ENCODE measurements at places on chromosomes 7 and 10.

GRCh38 chr7:46539892-46540483 lies 618.9 kb upstream of the IGFBP3 start:
- DNase-seq, result no peak

- DNase-seq, result no peak
Measured at GRCh38 chr10:109958059-109958458, 34.7 kb upstream of the XPNPEP1 start.

- DNase-seq, result no peak
Measured at GRCh38 chr7:16960337-16960965, 78.7 kb upstream of the AGR3 start.

DNA sequence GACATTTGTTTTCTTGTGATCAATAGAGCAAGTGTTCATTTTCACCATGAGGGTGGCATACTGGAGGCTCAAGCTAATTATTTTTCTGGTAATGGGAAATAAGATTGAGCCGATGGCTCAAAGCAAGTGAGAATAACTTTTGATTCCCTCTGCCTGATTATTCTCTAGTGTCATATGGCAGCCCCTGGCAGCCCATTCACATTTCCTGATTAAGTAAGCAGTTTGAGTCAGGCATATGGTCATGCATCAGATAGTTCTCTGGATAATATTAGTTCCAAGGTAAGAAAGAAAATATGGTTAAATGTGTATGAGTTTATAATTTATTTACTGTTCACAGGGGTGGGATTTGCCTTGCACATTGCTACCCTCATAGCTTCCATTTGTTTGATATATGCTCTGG lies 109.2 kb downstream of the DYNC1I1 start:
- no peak for DNase-seq

DNA sequence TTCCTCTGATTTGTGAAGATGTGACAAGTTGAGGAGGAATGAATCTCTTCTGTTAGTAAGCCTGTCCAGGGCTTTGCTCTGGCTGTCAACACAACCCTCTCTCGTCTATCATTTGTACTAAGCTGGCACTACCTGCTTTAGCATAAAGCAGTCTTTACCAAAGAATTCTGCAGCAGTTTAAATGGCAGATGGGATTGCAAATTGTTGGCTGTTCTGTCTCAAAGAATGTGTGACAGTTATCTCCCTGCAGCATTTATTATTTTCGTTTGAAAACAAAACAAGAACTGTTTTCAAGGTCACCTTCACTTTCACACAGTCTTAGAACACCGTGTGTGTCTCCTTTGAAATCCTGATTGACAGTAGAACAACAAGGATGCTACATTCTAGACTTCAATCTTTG lies 4.8 kb upstream of the LAMB1 start:
- DNase-seq, result no peak

DNA sequence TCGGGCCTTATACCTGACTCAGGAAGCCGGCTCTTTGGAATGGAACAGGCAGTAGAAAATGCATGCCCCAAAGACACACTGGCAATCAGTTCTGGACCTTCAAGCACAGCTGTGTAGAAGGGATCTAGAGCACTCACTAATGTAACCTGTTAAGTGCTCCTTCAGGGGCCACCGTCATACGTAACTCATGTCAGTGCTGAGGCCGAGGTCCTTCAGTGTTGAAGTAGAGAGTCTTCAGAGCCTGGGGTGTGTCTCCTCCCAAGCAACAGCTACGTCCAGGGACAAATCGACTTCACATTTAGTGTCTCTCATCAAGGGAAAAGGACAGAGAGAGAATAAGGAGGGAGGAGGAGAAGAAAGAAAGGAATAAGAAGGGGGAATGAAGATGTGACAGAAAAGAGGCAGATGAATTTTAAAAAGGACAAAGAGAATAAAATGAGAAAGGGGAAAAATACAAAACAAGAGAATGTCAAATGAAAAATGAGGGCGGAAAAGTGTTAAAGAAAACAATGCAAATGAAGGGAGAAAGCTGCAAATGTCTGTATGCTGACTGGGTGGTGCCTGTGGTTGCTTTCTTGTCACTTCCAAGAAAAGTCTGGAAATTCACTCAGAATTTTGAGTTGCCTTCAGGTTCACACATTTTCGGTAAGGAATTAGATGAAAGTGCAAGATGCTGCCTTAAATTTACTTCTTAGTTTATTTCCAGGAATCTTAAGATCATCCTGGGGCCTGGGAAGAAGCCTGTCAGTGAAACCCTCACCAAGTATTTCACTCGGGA lies 989.4 kb downstream of the GRID1 start:
- DNase-seq, result no peak

GRCh38 chr7:137690635-137691034 lies 156.1 kb downstream of the DGKI start:
- DNase-seq, result no peak

DNA sequence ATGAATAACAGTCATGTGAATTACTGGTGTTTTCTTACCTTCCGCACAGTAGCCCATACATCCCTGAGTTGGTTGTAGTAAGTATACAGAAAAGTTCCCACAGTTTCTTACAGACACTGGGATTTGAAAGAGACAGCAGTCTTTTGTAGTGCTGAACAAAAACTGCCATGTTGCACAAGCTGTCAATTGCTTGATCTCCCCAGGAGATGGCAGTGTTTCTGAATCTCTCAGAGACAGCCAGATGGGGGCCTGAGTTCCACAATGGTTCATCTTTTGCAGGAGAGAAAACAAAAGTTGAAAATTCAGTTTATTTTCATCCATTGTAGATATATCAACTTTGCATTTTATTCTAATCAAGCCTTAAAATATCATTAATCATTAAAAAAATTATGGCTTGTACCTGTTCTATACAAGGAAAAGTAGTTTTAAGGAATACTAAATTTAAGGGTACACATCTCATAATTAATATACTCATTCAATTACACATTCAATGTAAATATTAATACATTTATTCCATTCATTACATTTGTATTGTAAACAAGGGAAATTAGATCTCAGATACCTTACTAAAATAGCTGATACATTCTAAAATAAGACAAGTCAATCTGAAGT lies 14.5 kb downstream of the VWDE start:
- DNase-seq, result no peak

- DNase-seq, result peak; percentile 3
Measured at GRCh38 chr7:155763691-155764437, 48.4 kb downstream of the SHH start.

- no peak for DNase-seq
Measured at GRCh38 chr7:76244781-76245391, 43.2 kb downstream of the SRRM3 start.

GRCh38 chr7:157768198-157768597 lies 431.4 kb downstream of the DNAJB6 start:
- DNase-seq, result no peak

- no peak for DNase-seq
Measured at GRCh38 chr10:52053497-52053896, 260.6 kb upstream of the DKK1 start.
